ENCODE measurements at places on chromosomes 16 and 17.

DNA sequence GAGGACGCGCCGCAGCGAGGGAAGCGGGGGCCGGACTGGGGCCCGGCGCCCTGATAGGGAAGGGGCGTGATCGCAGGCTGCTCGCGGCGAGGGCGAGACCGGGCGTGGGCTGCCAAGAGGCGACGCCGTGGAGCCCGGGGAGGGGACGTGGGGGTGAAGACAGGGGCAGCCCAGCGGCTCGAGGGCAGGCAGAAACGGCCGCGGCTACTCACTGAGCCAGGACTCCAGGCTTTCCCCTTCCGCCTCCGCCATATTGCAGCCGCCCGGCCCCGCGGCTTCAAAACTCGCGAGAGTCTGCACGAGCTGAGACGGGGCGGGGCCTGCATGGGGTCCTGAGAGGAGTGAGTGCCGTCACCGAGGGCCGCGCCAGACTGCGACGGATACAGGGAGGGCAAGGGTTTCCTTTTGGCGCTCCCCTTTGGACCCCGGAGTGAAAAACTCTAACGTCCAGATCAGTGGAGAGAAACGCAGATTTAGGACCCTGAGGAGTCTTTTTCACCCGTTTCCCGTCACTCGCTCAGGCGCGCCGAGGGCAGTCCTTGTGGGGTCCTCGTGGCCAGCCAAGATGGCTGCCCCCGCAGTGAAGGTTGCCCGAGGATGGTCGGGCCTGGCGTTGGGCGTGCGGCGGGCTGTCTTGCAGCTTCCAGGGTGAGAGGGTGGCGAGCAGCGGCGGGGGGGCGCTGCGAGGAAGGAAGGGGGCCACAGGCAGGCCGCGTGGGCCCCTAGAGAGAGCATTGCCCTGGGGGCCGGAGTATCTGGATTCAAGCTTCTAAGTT is at the start of the genes GGA3 and MRPS7:
GGA3 (minus strand) TSS at position 271 of the 776 bp plus-strand sequence; CDS start at position 252, 19 bp downstream.
MRPS7 (plus strand) TSS at position 544 of the 776 bp plus-strand sequence; CDS start at position 566, 22 bp downstream.
- peak; percentile 96 for DNase-seq

GRCh38 chr17:39606434-39607056 is 1.2 kb downstream of the NEUROD2 start:
- DNase-seq = no peak

DNA sequence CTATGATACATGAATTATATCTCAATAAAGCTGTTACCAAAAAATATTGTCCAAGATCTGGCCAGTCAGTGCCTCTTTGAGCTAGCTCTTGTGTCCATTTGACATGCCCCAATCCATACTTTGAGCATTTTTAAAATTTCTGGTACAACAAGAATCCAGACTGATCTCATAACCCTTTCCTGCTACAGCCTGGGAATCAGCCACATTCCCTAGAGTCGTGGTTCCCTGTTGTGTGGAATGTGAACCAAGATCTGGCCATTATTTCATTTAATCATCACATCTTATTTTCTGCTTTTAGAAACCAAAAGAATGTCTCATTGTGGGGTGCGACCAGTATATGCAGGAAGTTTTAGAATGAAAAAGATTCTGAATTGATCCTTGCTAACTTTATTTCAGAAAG is 34.3 kb upstream of the RPRML start:
- DNase-seq = no peak

DNA sequence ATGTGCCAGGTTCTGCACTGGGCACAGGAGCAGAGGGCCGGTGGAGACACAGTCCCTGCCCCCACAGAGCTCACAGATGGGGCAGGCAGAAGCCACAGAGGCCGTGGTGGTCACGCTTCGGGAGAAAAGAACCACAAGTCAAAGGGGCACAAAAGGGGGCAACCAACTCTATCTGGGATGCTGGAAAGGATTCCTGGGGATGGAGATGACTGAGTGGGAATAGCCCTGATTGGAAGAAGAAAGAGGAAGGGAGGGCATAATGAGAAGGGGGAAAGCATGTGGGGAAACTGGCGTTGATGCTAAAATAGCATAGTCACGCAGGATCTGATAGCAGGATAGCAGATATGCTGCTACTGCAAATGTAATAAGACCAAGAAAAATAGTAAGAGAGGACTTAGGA is 69.7 kb downstream of the VAT1L start:
- no peak for DNase-seq

DNA sequence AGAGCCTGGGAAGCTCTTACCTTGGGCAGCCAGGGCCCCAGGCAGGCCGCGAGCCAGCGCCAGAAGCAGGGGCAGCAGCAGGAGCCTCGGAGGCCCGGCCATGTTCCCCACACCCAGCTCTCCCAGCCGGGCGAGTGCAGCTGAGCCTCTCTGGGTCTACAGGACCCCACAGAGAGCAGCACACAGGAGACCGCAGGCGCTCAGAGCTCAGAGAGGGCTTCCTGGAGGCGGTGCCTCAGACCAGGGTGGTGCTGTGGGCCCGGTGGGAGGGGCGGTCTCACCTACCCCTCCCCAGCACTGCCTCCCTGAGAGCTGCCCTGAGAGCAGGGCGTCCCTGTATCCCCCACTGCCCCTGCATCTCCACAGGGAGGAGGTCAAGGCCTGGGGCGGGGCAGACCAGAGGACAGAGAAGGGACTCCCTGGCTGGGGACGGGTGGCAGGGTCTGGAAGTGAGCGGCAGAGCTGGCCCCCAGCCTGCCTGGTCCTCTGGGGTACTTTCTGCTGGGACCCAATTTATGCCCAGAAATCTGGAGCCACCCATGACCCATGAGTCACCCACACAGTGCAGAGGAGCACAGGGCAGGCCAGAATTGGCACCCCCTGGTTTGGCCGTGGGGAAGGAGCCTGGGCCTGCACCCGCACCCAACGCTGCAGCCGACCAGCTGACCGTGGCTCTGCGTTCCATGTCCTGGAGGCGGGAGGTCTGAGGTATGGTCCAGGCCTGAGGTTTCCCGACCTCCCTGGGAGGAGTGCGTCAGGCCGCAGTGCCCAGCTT is at the start of gene CD7:
CD7 (minus strand) TSS at position 215 of the 775 bp plus-strand sequence; CDS start at position 102, 113 bp downstream.
- DNase-seq = no peak

GRCh38 chr16:48556913-48557351 is 53.0 kb downstream of the N4BP1 start:
- DNase-seq = no peak

DNA sequence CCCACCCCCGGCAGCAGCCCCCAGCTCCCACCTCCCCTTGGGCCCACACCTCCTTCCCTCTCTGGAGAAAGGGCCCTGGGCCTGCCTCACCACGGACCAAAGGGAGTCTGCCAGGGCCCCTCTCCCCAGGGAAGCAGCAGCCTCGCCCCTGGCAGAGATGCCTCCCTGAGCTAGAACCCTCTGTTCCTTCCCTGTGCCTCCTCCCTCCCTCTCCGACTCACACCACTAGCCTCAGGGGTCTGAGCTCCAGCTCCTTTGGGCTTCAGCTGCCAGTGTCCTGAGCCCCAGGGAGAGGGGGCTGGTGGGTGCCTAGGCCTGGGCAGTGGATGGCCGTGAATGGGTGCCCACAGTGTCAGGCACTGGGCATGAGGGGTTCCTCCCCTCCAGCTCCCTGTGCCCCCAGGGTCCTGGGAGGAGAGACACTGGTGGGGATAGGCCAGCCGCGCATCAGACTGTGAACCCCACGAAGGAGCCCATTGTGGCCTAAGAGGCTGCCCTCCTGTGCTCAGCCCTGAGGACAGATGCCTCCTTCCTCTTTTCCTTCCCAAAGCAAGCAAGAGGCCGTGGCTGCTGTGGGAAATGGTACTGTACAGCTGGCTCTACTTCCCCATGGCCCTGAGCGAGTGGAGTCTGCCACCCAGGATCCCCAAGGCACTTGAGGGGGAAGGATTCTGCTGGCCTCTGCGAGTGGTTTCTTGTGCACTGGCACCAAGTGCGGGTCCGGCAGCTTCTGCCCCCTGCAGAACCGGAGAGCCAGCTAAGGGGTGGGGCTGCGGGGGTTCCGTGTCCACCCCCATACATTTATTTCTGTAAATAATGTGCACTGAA is 20.7 kb downstream of the MMP15 start:
- DNase-seq = no peak

GRCh38 chr17:46738544-46738943 is 79.9 kb downstream of the WNT3 start:
- no peak for DNase-seq

DNA sequence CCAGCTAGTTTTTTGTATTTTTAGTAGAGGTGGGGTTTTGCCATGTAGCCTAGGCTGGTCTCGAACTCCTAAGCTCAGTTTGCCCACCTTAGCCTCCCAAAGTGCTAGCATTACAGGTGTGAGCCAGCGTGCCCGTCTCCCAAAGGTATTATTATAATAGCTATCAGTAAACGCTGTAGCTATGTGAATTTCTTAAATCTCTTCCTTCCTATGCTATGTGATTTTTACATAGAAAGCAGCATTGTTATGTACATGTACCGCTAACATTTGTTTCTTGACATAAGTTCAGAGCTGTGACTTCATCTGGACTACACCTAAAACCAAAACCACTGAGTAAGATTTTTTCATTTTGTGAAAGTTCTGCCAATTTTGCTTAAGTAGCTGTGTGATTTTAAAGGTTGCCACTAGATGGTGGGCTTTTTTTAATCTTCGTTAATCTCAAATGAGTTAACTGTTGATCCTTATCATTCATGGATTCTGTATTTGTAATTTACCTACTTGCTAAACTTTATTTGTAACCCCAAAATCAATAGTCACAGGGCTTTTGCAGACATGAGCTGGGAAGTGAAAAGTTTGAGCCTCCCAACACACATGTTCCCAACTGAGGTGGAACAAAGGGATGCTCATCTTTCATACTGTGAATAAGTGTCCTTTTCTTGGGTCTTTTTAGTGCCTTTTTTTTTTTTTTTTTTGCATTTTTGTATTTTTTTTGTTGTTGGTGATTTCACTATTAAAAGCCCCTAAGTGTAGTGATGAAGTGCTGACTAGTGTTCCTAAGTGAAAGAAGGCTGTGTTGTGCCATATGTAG is 21.9 kb downstream of the PRKAR1A start:
- no peak for DNase-seq

DNA sequence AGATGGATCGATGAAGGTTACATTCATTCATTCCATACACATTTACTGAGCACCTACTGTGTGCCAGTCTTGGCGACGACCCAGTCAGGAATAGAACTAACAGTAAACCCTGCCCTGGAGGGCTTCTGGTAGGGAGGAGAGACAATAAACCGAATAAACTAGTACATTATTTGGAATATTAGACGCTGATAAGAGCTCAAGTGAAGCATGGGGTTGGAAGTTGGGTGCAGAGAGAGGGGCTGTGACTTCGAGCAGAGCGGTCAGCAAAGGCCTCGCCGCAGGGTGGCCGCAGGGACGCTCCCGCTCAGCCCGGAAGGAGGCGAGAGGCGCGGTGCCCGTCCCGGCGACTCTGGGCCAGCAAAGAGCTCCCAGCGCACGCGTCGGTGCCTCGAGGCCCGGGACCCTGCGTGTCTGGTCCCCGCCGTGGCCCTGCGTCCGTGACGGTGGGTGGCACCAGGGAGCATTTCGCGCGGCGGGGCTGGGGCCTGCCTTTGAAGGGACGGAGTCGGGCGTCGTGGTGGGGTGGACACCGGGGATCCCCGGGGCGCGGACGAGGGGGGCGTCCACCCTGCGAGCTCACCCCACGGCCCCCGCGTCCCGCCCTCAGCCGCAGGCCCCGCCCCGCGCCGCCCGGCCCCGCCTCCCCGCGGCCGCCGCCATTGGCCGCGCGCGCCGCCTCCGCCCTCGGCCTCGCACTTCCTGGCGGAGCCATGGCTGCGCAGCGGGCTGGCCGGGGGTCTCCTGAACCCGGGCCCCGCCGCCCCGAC is at the start of gene KLHL36:
KLHL36 (plus strand) TSS at position 684 of the 767 bp plus-strand sequence. CDS start 2,357 bp downstream, outside the sequence.
- peak; percentile 26 for DNase-seq

DNA sequence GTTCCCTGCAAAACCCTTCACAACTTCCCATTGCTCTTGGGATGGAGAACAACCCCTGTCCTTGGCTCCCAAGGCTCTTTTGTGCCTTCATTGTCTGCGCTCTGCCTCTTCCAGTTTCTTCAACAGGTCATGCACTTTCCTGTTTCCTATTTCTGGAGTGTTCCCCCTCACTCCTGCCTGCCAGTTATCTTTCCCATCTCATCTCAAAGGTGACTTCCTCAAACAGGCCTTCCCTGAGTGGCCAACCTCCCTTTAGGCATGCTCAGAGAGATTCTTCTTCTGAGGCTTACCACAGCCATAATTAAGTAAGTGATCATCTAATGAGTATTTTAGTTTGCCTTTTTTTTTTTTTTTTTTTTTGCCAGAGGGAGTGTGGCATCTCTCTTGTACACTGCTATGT is 2.9 kb upstream of the CYLD start:
- no peak for DNase-seq

DNA sequence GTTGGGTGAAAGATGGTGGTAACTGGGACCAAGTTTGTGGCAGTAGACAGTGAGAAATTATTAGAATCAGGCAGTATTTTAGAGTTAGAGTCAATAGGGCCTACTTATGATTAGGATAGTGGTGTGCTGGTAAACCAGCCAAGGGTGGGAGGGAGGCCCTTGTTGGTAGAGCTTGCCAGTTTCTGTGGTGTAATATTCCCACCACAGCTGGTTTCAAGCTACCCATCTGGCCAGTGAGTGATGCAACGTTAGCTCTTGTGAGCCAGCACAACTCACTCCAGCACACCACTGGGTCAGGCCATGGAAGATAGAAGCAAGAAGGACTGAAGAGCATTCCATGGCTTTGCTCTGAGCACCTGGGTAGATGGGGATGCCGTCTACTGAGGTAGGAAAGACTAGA is 34.9 kb downstream of the GNAO1 start:
- peak; percentile 5 for DNase-seq

GRCh38 chr17:691423-691822 is 23.2 kb downstream of the VPS53 start:
- DNase-seq = no peak

DNA sequence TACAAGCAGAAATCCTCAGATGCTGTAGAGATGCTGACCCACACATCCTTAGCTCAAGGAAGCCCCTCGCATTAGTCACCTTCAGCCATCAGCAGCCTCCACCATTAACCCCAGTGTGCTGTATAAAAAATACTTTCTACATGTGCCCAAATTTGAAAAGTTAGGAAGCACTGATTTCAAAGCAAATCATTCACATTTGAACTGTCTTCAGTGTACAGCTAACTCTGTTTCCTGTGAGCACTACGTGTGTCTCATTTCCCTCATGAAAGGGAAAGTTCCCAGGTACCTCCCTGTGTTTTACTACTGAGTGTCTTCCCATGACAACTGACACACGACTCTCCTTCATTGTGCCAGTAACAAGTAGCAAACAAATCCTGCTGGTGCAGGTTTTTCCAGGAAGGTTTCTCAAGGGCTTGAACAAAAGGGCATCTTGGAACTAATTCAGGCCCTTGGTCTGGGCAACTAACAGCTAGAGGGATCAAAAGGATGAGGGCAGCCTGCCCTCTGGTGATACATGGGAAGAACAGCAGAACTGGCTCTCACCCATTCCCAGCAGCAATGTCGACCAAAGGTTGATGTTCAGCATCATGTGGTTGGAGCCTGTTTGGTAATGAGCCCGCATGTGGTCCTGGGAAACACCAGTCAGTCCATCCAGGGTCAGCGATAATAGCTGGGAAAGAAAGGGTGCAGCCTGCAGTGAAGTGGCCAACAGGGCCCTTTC is 4.0 kb downstream of the SLC35B1 start:
- DNase-seq = no peak

GRCh38 chr17:27585153-27585681 is 45.8 kb upstream of the LGALS9 start:
- no peak for DNase-seq

- DNase-seq = peak; percentile 72
Observed at GRCh38 chr17:74862108-74862901, 2.6 kb upstream of the GRIN2C start.

- no peak for DNase-seq
Observed at GRCh38 chr16:81293909-81294802, 20.6 kb upstream of the GAN start.

- no peak for DNase-seq
Observed at GRCh38 chr16:26987597-26988010, 79.1 kb upstream of the C16orf82 start.

Measured in NCI-H446 (cell line).